ENCODE measurements at places on chromosomes 3 and 15. TPM values are rescaled to one million over a fixed set of nuclear protein-coding genes. Genes with fewer than 3 reads are reported as not detected.

DNA sequence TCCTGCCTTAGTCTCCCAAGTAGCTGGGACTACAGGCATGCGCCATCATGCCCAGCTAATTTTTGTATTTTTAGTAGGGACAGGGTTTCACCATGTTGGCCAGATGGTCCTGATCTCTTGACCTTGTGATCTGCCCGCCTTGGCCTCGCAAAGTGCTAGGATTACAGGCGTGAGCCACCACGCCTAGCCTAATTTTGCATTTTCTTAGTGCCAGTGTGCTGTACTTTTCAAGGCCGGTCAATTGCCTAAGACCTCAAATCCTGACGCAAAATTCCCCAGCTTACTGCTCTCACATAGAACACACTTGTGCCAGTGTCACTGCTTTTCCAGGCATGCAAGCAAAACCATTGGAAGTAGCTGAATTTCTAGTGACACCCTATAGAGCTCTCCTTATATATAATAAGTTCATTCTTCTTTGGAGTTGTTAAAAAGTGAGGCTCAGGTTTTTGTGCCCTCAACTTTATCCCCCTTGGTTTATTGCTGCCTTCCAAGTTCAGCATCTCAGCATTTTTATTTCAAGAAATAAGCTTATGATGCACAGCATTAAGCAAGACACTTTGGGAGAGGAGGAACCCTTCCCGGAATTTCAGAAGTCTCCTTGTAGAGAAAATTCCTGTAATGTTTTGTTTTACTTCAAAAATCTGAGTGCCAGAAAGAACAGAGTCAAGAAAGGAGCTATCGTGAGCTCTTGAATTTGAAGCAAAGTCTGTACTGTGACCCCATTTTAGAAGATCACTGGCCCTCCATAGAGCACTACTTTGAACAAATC, 93.2 kb downstream of the FILIP1L start:
- peak; percentile 24 for DNase-seq

DNA sequence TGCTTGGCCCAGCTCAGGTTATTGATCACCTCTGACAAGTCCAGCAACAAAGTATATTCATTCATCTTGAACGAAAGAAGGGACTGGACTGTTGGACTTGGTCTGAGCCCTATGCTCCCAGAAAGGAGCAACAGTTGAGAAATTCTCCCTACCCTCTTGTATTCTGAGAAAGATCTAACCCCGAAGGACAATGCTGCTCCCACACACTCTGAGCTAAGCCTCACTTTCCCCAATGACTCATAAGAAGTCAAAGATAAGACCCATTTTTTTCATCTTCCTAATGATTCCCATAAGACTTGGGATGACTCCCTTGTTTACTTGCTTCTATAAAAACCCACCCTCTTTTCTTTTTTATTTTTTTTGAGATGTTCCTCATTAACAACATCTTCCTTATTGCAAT, 549.4 kb upstream of the MDFIC2 start:
- DNase-seq, result no peak

DNA sequence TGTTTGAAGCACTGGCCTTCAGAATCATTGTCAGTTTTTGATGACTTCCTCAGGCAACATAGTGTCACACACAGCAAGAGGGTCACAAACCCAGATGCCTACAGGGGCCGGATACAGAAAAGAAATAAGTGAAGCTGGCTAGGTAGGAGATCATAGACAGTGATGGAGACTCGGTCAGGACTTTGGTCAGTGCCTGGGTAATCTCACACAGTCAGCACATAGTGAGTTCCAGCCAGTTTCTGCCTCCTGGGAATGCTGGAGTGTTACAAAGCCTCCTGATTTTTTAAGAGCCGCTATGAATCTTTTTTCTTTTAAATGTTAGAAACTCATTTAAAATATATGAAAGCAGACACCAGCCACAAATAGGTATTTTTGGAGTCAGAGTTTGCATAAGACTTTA, 399.1 kb downstream of the IL5RA start:
- DNase-seq, result no peak

DNA sequence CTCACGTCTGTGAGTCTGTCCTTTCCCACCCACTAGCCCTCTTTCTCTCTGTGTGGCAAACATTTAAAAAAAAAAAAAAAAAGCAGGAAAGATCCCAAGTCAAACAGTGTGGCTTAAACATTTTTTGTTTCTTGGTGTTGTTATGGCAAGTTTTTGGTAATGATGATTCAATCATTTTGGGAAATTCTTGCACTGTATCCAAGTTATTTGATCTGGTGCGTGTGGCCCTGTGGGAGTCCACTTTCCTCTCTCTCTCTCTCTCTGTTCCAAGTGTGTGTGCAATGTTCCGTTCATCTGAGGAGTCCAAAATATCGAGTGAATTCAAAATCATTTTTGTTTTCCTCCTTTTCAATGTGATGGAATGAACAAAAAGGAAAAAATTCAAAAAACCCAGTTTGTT, 97.7 kb downstream of the GAP43 start:
- DNase-seq, result no peak

DNA sequence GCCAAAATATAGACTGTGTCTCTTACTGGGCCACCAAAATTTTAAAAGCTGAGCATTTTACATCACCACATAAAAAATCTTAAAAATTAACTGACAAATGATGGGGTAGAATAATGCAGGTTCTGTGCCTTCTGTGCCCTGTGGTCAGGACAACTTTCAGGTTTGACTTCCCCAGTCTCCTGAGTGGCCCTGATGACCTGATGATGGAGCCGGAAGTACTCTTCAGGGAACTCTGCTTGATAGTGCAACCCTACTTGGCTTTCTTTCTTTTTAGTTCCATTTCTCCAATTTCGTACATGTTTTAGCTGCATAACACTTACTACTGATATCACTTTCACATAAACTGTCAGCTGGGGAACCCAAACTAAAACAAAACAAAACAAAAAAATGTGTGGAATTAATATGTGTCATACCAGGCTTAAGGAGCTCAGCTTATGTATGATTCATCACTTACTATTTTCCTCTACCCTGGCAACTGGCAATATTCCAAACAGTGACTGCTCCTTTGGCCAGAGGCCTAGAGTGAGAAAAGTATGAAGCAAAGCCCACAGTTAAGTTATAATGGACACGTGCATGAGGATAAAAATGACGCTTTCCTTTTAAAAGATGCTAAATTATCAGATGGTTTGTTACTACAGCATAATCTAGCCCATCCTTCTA, 194.3 kb downstream of the BCHE start:
- no peak for DNase-seq

- no peak for DNase-seq
These were observed 405.8 kb upstream of the ADAMTS9 start for GRCh38 chr3:65093641-65094040.

Gene CMTM7
- total RNA-seq, result 48.6 TPM

Gene TIGIT
- 12.4 TPM for total RNA-seq

Gene GALNT15
- 49.5 TPM for total RNA-seq

Data from spleen (tissue), 13 donors.